ENCODE measurements at places on chromosomes 1 and 21.

DNA sequence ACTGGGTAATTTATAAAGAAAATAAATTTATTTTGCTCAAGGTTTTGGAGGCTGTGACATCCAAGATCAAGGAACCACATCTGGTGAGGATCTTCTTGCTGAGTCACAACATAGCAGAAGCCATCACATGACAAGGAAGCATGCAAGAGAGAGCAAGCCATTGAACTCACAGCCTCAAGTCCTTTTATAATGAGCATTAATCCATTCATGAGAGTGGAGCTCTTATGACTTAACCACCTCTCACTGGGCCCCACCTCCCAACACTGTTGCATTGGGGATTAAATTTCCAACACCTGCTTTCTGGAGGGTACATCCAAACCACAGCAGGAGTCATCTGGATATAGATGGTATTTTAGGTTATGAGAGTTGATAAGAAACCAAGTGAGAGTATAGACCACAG, 20.6 kb upstream of the EGLN1 start:
- no peak for DNase-seq

- DNase-seq = no peak
These were observed 7.2 kb downstream of the CNIH3 start for GRCh38 chr1:224623310-224623714.

GRCh38 chr1:109509176-109510134, at the start of gene AMIGO1:
Gene AMIGO1, minus strand, starts transcription at chr1:109509727. Its CDS starts 815 bp downstream, at chr1:109508912.
- no peak for DNase-seq

- DNase-seq = no peak
These were observed 547.4 kb downstream of the LTN1 start for GRCh38 chr21:28445141-28445830.

DNA sequence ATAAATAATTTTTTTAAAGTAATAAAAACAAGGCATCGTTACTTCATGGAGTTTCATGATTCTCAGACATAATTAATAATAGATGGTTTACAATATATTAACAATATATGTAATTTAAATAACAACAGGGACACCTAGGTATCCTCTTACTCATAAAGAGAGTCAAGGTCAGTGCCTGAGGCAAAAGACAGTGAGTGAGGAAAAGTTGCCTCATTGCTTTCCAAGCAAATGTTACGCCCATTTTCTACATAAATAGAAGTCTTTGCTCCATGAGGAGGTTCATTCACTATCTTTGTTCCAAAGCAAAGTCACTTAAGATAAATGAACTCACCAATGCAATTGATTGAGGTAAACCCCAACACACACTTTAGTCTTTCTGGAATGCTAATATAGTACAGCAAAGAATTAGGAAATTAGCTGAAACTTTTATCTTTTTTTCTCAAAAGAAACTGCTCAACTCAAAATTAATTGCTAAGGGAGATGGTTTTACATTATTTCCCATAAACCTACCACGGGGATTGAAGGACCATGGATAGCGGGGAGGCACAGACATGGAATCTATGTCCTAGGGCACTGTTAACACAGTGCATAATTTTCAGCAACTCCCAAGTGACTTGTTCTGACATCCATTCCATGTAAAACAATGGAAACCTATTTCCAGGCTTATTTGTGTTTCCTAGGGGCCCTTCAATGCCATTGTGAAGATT, 19.6 kb downstream of the BCL9 start:
- no peak for DNase-seq
